ENCODE measurements at places on chromosomes 7 and 10.

DNA sequence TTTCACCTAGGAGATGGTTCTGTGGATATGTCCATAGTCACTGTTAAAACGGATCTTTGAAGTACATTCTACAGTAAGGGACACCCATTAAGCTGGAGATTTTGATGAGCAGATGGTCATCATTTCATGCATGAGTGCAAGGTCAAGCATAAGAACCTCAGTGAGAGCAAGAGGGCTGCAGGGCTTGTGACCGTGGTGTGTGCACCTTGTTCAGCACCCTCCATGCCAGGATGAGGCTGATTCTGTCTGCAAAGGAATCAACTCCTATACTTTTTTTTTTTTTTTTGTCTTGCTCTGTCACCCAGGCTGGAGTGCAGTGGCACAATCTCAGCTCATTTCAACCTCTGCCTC, 17.6 kb downstream of the PDSS1 start:
- no peak for DNase-seq

- no peak for DNase-seq
Measured at GRCh38 chr10:65710306-65710705, 1215.5 kb upstream of the LRRTM3 start.

- DNase-seq, result no peak
Measured at GRCh38 chr10:64067009-64067606, 545.9 kb downstream of the REEP3 start.

GRCh38 chr10:79982861-79983260, 34.0 kb upstream of the SFTPD start:
- DNase-seq, result no peak

DNA sequence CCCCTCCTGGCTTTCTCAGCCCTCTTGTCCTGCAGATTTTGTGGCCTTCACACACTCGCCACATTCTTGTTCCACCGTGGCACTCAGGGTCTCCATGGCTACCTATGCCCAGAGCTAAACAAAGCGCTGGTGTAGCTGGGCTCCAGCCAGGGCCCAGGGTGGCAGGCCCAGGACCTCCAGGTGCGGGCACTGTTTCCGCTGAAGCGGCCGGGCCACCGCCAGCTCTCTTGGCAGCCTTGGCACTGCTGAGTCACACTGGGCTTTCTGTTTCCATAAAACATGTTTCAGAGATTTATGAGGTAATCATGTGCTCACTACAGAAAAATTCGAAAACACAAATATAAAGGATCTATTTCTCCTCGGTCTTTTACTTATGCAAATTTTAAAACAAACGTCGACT, 51.3 kb downstream of the AOC1 start:
- DNase-seq, result no peak

DNA sequence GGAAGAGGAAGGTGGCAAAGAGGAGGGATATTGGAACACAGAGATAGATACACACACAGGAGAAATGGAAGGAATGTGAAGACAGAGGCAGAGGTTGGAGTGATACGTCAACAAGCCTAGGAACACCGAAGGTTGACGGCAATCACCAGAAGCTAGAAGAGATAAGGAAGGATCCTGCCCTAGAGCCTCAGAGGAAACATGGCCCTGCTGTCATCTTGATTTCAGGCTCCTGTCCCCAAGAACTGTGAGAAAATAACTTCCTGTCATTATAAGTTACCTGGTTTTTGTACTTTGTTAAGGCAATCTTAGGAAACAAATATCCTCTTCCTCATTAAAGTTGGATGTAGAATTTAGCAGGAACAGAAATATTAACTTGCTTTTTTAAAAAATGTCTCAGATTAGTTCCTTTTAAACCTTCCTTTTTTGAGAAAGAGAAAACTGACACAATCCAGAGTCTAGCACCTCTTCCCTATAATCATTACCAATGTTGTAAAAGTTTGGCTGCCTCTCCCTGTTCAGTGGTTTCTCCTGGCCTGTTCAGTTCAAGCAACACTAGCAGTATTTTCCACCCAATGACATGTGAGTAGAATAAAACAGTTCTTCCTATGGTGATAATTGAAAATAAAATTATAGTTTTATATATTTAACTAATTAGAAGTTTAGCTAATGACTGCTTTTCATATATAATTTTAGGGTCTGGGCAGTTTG, 28.8 kb upstream of the GNAI1 start:
- DNase-seq, result no peak
